Smooth muscle cell of the brain vasculature (primary cell): ENCODE measurements at places on chromosomes 4 and X.

DNA sequence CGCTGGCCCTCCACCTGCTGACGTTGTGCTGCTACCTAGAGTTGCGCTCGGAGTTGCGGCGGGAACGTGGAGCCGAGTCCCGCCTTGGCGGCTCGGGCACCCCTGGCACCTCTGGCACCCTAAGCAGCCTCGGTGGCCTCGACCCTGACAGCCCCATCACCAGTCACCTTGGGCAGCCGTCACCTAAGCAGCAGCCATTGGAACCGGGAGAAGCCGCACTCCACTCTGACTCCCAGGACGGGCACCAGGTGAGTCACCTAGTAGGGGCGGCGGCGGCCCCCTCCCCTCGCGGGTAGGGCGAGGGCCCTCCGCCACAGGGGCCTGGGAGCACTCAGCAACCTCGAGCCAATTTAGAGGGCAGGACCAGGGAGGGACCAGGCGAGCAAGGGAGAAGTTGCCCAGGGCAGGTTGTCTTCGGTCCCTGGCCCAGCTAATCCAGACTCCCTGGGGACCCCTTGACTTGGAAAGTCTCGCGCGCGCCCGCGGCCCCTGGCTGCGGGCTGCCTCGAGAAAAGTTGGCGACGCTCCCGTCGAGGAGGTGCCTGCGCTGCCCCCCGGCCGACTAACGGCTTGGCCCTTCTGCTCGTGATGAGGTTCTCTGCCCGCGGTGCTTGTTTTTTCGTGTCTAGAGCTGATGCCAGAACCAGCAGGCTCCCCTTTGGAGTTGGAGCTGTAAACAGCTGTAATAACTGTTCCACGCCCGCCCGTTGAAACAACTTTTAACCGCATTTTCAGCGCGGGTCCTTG lies 717 bp downstream of the EDA start:
- DNase-seq = no peak

- no peak for DNase-seq
Measured at GRCh38 chrX:151386838-151387459, 10.1 kb upstream of the VMA21 start.

GRCh38 chrX:43586830-43587229 lies 69.3 kb upstream of the MAOA start:
- no peak for DNase-seq

DNA sequence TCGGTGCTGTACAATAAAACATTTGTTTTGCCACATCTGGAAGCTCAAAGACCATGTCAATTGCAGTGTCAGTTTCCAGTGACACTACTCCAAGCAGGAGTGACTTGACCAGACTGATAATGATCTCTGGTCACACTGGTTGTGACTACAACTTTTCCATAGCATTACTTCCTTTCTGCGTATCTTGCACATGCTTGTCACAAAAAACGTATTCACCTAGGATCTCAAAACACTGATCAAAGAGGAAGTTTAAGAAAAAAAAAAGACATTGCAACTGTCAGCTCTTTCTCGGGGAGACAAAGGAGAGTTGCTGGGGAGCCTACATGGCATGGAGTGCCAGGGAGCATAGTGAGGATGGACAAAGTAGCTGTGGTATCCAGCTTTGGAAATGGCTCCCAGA lies 60.6 kb downstream of the OPHN1 start:
- DNase-seq = no peak

GRCh38 chr4:147340591-147341120 lies 140.2 kb upstream of the EDNRA start:
- no peak for DNase-seq

DNA sequence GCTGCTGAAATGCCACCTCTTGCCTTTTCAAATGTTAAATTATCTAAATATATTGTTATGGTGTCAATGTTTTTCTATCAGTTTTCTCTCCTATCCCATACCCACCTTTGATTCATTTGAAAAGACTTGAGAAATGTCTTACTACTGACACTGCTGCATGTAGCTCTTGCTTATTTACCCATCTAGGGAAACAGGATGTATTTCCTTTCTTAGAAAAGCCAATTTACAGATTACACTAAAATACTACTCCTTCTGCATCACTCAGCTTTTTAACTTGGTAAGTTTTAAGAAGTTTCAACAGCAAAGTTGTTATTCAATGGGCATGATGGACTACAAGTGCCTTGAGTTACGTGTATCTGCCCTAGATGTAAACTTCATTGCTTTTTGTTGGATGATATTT lies 13.2 kb upstream of the KCNE5 start:
- DNase-seq = no peak

GRCh38 chr4:169031392-169031791 lies 21.3 kb upstream of the CBR4 start:
- DNase-seq = no peak

GRCh38 chr4:83605744-83606172 lies 69.8 kb downstream of the GPAT3 start:
- DNase-seq = no peak

DNA sequence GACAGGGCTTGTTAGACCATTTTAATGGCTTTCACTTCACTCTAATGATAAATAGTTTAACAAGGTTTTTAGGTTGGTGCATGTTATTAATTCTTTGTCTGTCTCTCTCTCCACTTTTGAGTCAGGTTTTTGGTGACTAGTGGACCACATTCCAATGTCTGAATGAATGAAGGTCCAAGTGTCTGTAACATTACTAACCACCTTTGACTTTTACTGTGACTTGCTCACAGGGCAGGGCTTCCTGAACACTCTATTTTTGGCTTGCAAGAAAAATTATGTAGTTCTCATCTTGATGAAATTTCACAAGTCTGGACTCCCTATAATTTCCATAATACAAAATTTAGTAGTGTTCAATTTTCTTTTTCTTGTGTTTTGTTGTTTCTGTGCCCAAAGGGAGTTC lies 78.9 kb upstream of the BMPR1B start:
- DNase-seq = no peak
